ENCODE measurements at places on chromosomes 16 and 17. TPM values are rescaled to one million over a fixed set of nuclear protein-coding genes. Genes with fewer than 3 reads are reported as not detected.

Gene CORO1A
- 5.6 TPM for total RNA-seq

Gene IGFALS
- 10.8 TPM for total RNA-seq

Gene ADAD2
- total RNA-seq = not detected

Gene SOX15
- not detected for total RNA-seq

Gene KRT20
- 727 TPM for total RNA-seq

Gene TBC1D26
- total RNA-seq = not detected

Gene NFE2L1
- 236 TPM for total RNA-seq

Gene TAT
- 0.37 TPM for total RNA-seq

Gene SLC13A2
- not detected for total RNA-seq

Gene CHAD
- 24.7 TPM for total RNA-seq

Gene GNG13
- not detected for total RNA-seq

Gene HBA1
- not detected for total RNA-seq

Gene SLFN13
- 28.8 TPM for total RNA-seq

Gene DBF4B
- total RNA-seq = 1.9 TPM

Gene RNF227
- total RNA-seq = 0.75 TPM

Gene SLC2A4
- 35.5 TPM for total RNA-seq

Gene HEXIM2
- 8.5 TPM for total RNA-seq

Gene RNF112
- total RNA-seq = 7.2 TPM
